ENCODE measurements at places on chromosomes 2 and 18.
A peak's percentile ranks its signal among the peaks of the same experiment; 100 is the strongest.

- no peak for DNase-seq
These were observed 34.4 kb upstream of the RAPGEF4 start for GRCh38 chr2:172701250-172701649.

GRCh38 chr2:9076210-9076609, 72.7 kb upstream of the MBOAT2 start:
- peak; percentile 15 for DNase-seq

DNA sequence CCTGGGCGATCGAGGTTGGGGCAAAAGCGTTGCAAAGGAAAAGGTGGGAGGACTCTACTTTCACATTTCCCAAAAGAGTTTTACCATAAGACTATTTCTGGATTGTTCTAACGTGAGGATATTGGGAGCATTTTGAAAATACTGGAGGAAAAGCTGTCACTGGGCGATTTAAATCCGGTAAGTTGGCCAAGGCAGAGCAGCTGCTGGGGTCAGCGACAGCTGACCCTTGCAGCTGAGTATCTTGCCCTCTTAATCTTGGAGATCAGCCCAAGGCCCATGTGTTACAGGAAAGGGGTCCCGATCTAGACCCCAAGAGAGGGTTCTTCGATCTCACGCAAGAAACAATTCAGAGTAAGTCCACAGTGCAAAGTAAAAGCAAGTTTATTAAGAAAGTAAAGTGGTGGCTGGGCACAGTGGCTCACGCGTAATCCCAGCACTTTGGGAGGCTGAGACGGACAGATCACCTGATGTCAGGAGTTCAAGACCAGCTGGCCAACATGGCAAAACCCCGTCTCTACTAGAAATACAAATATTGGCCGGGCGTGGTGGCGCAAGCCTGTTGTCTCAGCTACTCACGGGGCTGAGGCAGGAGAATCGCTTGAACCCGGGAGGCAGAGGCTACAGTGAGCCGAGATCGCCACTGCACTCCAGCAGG, 964 bp upstream of the ST3GAL5 start:
- DNase-seq = peak; percentile 26

- DNase-seq = no peak
These were observed 52.2 kb downstream of the CRACDL start for GRCh38 chr2:98883780-98884211.

- no peak for DNase-seq
These were observed 612.9 kb upstream of the POU3F3 start for GRCh38 chr2:104240984-104241383.

GRCh38 chr18:11995445-11996189, 14.3 kb downstream of the IMPA2 start:
- DNase-seq = peak; percentile 75

DNA sequence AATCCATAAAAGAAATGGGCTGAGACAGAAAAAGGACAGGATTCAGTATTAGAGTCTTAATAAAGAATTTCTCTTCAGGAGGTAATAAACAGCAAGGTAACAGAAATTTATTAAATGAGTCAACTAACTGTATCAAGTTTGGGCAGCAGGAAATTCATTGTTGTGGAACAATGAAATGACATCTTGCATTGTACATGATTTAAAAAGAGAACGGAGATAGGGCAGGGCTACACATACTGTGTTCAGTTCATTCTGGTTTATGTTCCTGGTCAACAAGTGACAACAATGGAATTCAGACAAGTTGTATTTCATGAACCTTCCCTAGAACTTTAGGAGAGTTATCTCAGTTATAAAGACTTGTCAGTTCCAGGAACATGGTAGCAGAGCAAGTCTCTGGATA, 961.3 kb downstream of the SOCS6 start:
- DNase-seq = no peak

GRCh38 chr18:50313873-50314460, 26.5 kb upstream of the CXXC1 start:
- no peak for DNase-seq

GRCh38 chr2:157480182-157480961, 36.5 kb upstream of the CYTIP start:
- peak; percentile 86 for DNase-seq

- no peak for DNase-seq
These were observed 139.0 kb upstream of the CWC22 start for GRCh38 chr2:180146114-180146513.
